ENCODE measurements at places on chromosomes 4 and X.

DNA sequence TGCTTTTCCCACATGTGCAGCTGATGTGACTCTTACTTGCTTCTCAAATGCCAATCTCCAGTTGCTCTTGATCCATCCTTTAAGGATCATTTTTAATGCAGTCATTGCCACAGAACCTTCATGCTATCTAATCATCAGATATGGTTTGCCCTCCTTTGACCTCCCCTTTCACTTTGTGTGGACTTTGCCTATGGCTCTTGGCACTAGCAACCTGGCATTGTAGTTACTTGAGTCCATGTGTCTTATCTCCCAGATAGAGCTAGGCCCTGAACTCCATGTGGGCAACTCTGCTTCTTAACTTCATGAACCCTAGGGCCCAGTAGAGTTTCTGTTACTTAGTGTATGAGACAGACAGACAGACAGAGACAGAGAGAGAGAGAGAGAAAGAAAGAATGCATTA, 41.6 kb downstream of the MTM1 start:
- DNase-seq: no peak

DNA sequence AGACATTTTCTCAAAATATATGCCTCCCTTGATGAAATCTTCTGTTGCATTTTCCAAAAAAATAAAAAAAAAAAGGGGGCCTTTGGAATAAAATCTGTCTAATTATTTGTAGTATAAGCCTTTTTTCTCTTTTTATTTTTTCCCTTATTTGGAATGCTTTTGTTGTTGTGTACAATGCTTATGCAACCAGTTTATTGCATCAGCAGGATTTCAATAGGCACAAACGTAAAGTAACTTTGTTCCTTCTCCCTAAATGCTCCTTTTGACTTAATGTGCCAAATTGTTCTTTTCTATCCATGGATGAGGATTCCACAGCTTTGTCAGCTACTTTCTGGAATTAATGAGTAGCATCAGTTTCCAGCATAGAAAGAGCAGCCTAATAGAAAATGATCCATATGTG, 59.6 kb upstream of the HPGD start:
- DNase-seq: no peak

DNA sequence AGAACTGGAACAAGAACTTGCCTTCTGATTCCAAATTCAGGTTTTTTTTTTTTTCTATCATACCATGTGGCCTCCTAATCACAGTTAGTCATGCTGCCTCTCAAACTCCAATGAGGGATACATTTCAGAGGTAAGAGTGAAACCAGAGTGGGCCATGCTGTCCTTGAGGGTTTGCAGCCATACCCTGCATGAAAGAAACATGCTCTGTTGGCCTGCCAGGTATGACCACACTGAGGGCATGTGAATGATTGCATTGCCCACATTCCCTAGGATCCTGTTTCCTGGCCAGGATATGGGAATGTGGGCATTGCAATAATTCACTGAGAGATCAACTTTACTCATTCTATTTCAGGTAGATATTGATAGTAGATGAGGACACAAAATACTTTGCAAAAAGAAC, 56.4 kb upstream of the DDIT4L start:
- no peak for DNase-seq

DNA sequence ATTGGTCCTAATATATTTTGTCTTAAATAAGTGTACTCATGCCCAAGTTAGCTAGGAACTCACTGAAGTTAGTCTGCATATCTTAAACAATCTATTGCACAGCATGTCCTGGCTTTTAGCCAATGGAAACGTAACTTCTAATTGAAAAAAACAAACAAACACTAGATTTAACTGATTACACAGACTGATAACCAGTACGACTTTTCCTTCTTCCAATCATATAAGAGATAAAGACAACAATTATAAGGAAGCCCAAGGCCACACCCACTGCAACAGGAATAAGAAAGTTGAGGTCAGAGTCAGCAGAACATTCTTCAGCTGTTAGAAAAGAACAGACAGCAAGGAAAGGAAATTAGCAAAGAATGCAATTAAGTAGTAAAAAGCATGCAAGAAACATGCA, 40.8 kb downstream of the LAMP2 start:
- no peak for DNase-seq

DNA sequence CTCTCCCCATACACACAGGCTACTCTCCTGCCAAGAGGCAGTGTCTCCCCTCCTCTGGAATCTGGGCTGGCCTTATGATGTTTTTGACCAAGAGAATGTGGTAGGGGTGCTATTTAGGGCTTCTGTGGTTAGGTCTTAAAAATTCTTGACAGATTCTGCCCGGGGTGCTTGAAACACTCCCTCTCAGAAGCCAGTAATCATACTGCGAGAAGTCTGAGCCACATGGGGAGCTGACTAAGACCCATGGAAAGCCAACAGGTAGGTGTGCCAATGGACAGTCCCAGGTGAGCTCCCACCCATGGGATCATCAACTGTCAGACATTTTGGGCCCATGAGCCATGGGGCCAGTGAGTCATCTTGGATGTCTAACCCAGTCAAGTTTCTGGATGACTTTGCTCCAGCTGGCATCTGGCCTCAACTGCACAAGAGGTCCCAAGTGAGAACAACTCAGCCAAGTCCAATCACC, 315.7 kb downstream of the FBXW7 start:
- DNase-seq: no peak

Data from neuronal stem cell (in vitro differentiated cells).